ENCODE measurements at places on chromosomes 4 and X.

DNA sequence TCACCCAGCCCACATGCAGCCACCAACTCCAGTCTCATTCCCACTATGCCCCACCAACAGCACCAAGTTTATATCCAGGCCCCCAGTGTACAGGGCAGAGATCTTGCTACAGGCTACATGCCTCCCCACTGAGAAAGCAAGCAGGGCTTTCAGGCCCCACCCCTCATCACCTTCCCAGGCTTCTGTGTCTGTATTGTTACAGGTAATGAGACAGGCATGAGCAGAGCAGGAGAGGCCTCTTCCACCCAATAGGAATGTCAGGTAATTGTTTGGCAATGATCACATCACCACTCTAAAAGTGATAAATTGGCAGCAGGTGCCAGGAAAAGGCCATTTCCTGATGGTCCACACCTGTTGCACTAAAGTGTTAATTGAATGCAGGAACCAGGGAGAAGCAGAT, 102.5 kb downstream of the ZNF518B start:
- no peak for DNase-seq

- no peak for DNase-seq
These were observed 15.3 kb downstream of the TMEM175 start for GRCh38 chr4:947491-947971.

DNA sequence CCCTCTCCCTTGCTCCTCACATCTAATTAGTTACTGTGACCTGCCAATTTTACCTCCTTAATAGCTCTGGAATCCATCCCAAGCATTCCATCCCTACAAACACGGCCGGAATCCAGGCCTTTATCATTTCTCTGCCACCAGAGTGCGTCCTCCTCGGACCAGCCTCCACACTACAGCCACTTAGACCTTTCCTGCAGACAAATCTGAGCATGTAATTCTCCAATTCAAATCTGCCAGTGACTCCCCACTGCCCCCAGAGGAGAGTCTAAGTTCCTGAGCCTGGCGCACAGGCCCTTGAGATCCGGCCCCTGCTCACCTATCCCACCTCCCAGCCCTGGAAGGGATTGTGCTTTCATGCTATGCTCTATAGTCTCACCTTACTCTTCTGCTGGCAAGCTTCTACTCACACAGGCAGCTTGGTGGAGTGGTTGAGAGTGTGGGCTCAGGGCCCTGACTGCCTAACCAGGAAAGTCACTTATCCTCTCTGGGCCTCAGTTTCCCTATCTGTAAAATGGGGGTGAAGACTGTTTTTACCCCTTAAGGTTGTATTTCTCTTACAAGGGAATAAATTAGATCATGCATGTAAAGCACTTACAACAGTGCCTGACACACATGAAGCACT, 31.2 kb downstream of the PJA1 start:
- peak; percentile 14 for DNase-seq

DNA sequence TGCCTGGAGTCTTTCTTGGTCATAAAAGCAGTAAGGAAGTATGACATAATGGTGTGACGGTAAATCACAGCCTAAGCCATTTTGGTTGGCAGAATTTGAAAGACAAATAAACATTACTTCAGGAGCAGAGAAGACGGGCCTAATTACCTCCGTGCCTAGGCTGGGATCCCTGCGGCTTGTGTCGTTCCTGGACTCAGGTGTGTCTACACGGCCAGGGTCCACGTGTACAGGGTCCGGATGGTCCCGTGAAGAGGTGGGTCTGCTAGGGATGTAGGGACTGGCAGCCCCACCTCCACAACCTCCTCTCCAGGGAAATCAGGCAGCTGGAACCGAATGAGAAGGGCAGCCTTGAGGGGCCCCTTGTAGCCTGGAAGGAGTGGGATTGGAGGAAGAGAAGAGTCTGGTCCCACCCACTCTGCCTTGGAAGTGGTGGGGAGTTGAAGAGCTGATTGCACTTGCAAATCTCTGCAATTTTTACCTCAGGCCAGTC, 55.4 kb upstream of the PLAC1 start:
- no peak for DNase-seq

DNA sequence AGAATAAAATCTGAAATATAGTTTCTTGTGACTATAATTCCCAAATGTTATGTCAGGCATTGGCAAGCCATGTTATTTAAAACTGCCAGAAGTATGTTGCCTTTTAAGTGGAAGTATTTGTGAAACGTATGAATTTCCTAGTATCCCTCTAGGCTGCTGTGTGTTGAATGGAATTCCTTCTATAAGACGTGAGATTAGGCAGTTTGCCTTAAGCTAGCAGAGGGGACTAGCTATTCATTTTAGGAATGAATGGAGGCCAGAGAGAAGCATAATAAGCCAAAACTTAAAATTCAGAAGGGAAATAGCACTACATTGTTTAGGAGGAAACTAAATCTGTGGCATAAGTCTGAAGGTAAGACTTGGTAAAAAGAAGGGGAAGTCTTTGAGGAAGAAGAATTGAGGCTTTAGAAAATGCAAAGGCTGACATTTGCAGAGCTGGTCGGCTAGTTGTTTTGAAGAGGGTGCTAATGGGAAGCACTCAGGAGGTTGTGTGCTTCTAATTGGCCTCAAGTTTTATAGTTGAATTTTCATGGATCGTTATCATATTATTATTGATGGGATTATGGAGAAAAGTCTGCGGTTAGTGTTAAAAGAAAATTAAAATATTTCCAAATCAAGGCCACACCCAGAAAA, 57.1 kb downstream of the TMEM131L start:
- DNase-seq: no peak

GRCh38 chr4:62320612-62321011, 1120.5 kb downstream of the ADGRL3 start:
- DNase-seq: no peak

DNA sequence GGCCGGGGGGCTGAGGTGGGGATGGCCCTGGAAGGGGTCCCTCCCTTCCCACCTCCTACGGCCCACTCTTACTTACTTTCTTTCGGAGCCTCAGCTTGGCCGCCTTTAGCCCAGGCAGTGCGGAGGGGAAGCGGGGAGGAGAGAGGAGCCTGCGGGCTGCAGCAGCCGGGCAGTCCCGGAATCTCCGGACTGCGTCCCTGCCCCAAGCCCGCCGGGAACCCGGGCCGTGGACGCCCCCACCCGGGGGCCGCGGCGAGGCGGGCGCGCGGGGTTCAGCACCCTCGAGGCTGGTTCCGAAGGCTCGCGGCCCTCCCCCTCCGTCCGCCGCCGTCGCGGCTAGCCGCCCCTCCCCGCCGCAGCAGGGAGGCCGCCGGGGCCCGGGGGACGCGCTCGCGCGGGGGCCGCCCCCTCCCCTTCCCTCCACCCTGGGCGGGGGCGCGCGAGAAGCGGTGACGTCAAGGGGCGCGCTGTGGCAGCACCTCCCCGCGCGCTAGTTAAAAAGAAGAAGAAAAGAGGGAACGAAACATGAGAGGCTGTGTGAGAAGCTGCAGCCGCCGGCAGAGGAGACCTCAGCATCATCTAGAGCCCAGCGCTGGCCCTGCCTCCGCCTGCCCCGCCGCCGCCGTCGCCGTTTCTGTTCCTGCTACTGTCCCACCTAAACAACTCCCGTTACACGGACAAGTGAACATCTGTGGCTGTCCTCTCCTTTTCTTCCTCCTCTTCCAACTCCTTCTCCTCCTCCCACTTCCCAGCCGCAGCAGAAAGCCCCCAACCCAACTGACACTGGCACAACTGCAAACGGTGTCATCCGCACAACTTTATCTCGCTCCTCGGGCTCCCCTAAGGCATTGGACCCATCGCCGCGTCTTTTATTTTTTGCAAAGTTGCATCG, at the start of gene HHIP:
Gene HHIP, plus strand, starts transcription at position 526 of the 892 bp plus-strand sequence. CDS start 520 bp downstream, outside the sequence.
- no peak for DNase-seq

GRCh38 chrX:36978886-36979285, 29.3 kb upstream of the FAM47C start:
- DNase-seq: no peak

DNA sequence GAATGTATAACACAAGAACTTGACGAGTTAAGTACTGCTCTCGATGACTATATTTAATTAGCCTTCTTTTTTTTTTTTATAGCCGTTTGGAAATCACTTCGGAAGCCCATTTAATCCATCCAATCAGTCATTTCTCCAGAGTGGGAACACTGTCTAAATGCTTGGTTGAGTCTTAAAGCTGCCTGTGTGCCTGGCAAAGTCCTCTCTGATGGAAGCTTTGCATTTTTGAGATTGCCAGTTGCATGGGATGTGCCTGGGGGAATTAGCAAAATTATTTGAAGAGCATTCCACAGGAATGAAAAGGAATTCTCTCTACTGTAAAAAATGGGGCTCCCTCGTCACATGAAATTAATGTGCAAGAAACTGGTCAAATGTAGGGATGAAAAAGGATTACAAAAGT, 398.8 kb upstream of the RPS6KA3 start:
- DNase-seq: no peak

GRCh38 chr4:39855909-39856512, 121.7 kb downstream of the PDS5A start:
- no peak for DNase-seq

DNA sequence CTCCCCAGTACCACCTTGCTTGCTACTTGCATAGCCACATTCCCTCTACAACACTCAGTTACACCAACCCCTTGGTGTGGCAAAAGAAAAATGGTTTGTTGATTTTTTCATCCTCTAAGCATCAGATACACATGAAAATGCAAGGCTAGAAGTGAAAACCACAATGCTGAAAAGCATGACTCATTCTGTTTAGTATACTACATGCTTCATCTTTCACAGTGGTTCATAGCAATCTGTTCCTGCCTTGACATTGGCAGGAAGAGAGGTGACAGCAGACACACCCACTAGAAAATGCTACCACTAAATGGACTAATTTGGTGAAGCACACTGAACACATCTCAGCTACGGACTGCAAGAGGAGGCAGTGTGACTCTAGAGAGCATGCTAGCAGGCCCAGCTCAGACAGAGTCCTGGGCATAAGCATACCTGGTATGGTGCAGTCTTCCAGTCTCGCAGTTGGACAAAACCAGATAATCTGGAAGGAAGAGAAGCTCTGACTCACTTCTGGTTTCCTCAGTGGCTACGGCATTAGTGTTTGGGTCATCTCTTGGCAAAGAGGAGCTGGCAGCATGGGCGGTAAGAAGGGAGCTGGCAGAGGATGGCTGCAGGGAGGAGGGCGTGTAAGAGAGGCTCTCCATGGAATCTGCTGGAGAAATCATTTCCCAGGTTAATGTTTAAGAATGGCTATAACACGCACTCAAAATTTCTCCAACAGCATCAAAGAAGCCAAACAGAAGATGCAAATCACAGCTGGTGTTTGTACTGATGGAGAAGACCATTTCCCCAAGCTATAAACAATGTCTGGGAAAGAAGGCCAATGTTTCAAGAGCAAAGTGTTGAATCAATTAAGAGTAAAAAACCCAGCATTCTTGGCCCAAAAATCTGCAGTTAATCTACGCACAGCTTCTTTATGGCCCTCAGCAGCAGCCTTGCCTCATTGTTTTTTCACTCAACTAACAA, 37.8 kb downstream of the GAB3 start:
- DNase-seq: no peak

DNA sequence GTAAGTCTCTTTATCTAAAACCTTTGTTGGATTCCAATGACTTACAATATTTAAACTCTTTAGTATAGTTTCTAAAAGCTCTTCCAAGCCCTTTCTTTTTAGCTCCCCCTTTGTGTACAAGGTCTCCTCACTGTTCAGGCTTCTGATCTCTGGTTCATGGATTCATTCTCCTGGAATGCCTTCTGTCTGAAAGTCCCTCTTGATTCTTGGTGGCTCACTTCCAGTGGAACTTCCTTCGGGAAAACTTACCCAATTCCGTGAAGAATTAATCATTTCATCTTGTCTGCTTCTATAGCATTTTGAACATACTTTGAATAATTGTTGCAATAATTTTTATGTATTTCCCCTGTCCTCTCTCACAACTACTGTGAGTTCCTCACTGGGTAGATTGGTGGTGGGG, 3.6 kb downstream of the ARHGAP24 start:
- no peak for DNase-seq

GRCh38 chr4:43244688-43245382, 352.3 kb downstream of the GRXCR1 start:
- DNase-seq: no peak

- no peak for DNase-seq
These were observed 611.1 kb downstream of the PCDH19 start for GRCh38 chrX:99798936-99799335.

DNA sequence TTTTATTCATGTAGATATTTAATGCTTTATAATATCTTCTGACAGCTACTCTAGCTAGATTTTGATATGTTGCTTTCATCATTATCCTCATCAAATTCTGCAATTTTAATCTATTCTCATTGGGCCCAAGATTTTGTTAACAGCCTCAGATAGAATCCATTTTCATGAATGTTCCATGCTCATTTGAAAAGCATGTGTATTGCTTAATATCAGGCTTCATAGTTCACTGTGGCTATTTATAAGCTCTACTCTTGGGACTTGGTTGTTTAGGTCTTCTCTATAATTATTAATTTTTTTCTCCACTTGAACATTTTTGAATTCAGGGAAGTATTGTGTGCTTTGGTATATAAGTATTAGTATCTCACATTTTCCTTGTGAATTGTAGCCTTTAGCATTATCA, 41.8 kb downstream of the RAB40A start:
- DNase-seq: no peak

DNA sequence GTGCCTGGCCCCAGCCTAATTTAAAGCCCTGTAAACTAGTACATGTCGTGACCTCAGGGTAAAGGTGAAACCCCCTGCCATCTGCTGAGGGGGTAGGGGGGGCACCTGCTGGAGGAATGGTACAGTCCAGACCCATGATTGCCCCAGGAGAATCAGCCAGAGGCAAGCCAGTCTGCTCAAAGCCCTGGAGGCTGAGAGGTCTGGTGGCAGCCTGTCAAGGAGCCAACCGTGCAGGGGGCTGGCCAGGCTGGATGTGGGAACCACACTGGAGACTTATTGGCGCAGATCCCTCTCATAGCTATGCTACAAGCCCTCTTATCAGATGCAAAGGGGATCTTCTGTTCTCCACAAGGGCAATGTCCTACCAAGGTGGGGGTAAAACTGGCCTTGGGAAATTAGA, 31.4 kb upstream of the PJA1 start:
- no peak for DNase-seq

DNA sequence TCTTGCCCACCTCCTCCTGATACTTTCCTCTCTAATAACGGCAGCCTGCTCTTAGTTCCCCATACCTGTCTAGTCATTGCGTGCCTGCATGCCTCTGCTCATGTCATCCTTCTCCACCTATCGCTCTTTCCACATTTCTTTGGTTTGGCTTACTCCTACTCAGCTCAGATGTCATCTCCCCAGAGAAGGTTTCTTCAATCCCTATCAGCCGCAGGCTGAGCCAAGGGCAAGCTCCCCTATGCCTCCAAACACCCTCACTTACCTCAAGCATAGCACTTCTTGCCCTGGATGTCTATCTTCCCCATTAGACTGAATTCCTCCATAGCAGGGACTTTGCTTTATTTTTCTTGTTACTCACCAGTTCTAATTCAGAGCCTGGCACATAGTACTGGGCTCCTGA, 26.6 kb downstream of the FRMD7 start:
- DNase-seq: no peak

DNA sequence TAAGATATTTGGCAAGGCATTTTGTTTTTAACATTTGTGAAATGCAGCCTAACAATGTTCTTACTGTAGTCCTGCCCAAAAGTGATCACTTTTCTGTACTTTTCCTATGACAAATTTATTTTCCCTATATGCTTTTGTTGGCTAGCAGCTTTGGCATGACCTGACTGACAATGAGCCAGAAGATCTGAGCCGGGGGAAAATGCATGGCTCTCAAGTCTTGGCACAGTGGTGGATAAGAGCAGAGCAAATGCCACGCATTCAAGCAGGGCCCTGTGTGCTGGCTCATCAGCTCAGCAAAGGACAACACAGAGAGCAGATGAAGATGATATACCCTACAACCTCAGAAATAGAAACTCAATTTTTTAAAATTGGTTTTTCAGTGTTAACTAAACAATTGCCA, 187.3 kb downstream of the ANAPC10 start:
- DNase-seq: no peak

- no peak for DNase-seq
These were observed 54.0 kb upstream of the EGFL6 start for GRCh38 chrX:13515211-13515930.

GRCh38 chr4:24754571-24754970, 40.8 kb upstream of the SOD3 start:
- no peak for DNase-seq

Data from NCI-H1092 (cell line).